Effector CD4-positive, alpha-beta T cell (primary cell): ENCODE measurements at places on chromosomes 2 and 18.

DNA sequence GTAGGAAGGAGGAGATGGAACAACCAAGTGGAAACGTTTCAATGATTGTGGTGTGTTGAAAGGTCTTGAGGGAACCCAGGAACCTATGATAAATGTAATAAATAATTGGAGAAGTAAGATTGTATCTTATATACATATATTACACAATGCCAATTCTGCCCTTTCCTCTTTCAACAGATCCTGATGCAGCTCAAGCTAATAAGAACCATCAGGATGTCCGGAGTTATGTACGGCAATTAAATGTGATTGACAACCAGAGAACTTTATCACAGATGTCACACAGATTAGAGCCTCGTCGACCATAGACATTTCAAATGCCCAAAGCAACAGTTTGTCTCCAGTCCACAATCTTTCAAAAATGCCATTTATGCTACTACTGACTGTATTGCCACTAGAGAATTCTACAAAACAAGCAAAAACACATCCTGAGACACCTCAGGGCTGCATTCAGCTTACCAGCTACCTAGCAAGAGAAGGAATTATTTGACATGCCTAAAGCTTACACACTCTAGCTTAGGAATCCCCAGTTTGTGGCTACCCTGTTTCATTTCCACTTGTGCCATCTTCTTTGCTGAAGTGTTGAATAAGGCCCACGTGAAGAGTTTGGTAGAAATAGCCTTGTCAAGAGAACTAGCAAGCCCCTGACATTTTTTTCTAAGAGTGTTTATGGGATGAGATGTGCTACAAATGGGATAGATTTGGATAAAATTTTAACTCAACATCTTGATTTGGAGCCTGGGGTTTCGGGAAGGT is 24.0 kb upstream of the MAP3K20 start:
- DNase-seq: no peak

DNA sequence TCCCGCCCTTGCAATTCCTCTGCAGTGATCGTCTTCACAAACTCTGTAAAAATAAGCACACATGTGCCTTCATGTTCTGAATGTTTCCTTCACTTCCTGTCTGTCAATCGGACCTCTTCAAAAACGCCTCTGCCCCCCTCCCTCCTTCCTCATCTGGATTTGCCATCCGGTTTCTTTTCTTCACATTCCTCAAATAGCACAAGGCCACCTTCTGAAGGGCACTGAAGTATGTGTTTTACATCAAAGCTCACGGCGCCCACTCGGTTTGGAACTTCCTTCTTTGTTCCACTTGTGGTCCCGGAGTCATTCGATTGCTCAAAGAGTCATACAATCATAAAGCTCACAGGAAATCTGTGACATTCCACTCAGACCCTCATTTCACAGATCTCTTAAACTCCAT is 758.1 kb upstream of the SALL3 start:
- DNase-seq: no peak

GRCh38 chr2:47360283-47360682 is 42.7 kb upstream of the MSH2 start:
- no peak for DNase-seq

DNA sequence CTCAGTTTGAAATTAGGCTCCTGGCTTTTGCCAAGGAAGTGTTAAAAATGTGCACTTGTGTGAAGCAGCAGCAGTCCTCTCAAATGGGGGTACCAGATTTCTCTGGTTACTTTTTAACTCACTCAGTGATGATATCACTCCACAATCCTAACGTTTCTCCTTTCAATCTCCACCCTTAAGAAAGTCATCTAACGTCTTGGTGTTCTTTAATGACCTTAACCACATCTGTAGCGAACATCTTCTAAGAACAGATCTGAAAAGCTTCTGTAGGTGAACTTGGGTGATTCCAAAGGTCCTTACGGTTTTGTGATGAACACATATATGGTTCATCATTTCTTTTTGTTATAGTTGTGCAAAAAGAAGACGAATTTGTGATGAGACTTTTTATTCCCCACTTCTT is 73.2 kb downstream of the DOCK10 start:
- DNase-seq: no peak

GRCh38 chr2:178244777-178245176 is 50.5 kb downstream of the OSBPL6 start:
- no peak for DNase-seq

DNA sequence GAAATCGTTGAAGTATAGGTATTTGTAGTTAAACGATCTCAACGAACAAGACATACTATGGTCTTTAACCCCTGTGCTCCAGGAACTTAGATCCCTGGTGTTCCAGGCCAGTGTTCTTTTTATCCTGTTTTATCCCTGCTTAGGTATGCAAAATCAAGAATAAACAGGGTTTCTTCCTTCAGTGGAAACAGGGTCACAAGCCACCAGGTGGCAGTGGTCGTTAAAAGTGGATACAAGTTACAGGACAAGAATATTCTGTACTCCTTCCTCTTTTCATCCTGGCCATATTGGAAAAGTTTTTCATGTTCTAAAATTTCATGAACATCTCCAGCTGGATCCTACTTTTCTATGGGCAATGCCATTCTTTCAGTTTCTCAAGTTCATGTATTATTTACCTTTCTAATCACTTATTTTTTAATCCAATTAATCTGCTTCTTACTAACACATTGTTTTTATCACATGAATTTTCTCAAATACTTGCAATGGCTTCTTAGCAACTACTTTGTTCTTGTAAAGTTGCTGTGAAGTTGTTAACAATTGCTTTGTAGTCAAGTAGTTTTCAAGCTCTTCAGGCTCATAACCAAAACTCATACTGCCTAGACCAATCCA is 16.4 kb upstream of the HNMT start:
- peak; percentile 2 for DNase-seq
